ENCODE measurements at places on chromosomes 2 and 18.

- no peak for DNase-seq
These were observed 168.7 kb downstream of the TMEM247 start for GRCh38 chr2:46647766-46648742.

DNA sequence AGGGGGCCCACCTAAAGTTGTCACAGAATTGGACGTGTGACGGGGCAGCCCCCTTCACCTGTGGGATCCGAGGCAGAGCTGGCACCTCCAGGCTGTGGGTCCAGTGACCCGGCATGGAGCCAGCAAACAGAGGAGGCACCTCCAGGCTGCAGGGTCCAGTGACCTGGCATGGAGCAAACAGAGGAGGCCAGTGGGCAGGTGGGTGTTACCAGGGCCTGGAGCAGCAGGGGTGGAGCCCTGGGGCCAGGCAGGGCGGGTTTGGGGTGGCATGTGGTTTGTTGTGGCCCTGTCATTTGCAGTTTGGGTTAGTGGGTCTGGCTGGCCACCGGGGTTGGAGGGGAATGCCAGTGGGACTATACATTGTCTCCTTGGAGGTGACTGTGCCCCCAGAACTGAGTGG lies 68.2 kb downstream of the HPCAL1 start:
- DNase-seq: no peak

DNA sequence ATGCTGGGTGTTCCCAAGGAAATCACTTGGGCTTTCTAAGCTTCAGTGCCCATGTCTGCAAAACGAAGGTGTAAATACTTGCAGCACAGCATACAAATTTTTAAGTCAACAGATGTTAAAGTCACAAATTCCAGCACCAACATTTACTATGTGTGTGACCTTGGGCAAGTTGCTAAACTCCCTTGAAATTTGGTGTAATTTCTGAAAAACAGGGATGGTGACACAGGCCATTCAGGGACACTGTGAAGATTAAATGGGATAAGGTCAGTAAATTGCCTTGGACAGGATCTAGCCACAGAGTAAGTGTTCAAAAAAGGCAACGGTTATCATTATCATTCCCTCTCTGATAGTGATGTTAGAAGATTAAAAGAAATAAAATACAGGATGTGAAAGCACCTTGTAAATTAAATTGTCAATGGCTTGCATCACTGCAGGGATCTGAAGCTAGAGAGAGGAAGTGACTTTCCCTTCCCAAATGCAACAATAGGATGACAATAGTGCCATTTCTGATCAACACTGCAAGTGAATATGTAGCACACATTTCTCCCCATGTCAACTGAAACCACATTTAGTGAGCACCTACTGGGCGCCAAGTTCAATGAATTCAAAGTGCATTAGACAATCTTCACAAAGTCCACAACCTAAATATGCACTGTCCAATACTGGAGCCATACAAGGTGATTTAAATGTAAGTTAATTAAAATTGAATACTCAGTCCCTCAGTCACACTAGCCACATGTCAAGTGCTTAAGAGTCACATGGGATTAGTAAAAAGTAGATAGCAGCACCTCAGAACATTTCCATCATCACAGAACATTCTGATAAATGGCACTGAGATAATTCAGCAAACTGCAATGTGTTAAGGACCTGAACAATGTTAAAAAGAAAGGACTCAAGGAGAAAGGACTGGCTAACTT lies 81.2 kb downstream of the STK39 start:
- DNase-seq: no peak

- no peak for DNase-seq
These were observed 8.8 kb downstream of the NABP1 start for GRCh38 chr2:191686729-191687128.

GRCh38 chr2:63189026-63189425 lies 138.4 kb downstream of the OTX1 start:
- no peak for DNase-seq

DNA sequence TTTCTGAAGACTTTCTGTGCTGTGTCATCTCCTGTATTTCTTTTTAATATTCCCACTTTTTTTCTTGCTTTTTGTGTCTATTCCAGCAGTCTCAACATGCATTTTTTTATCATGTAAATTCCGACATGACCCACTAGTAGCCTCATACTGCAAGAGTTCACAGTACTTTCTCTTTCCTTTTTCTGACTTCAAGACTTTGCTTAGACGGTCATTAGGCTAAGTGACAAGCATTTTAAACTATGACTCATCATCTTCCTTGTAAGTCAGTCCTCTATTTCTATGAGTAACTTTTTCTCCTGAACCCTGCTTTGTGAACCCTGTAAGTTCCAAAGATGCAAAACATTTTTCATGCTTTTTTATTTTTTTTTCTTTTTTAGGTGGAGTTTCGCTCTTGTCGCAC lies 381.2 kb downstream of the TXNL1 start:
- no peak for DNase-seq

- no peak for DNase-seq
These were observed 583.7 kb upstream of the HNMT start for GRCh38 chr2:137380610-137381009.

GRCh38 chr2:143209570-143210445 lies 80.6 kb downstream of the ARHGAP15 start:
- DNase-seq: no peak

DNA sequence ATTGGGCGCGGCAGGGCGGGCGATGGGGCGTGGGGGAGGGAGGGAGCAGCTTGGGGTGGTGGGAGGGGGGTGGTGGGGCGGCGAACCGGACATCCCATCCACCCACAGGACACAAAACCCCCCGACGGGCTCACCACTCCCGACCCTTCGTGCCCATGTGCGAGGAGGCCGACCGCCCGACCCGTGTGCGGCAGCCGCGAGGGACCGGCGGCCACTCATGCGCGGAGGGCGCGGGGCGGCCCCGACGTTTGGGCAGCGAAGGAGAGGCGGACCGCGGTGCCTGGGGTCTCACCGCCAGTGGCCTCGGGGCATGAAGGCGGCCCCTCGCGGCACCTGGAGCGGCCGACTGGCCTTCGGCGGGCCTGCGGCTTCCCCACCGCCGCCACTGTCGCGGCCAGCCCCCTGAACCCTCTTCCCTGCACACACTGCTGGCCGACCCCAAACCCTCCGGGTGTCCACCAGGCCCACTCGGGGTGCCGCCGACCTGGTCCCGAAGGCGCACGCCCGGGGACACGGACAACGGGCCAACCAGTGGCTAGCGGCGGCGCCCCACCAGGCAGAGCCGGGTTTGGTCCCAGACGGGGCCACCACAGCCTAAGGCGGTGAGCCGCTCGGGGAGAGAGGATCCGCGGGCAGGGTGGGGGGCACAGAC lies 94.6 kb upstream of the ANKRD30BL start:
- DNase-seq: no peak

DNA sequence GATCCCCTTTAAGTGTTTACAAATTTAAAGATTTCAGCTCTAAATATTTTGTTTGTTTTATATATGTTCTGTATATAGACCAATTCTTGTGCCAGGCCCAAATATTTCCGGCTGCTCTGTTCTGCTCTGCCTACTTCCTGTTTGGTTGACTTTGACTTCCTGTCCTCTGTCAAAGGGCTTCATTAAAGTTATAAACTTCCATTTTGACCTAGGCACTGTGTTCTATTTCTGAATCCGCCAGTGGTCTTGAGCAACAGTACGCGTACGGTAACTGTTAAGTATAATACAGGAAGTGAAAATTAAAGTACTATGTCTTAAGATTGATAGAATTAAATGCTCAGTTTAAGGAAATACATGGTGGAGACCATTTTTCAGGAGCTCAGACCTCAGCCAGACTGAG lies 13.5 kb upstream of the REL start:
- DNase-seq: no peak

- DNase-seq: no peak
These were observed 128.0 kb upstream of the MAP3K20 start for GRCh38 chr2:172947461-172948153.

DNA sequence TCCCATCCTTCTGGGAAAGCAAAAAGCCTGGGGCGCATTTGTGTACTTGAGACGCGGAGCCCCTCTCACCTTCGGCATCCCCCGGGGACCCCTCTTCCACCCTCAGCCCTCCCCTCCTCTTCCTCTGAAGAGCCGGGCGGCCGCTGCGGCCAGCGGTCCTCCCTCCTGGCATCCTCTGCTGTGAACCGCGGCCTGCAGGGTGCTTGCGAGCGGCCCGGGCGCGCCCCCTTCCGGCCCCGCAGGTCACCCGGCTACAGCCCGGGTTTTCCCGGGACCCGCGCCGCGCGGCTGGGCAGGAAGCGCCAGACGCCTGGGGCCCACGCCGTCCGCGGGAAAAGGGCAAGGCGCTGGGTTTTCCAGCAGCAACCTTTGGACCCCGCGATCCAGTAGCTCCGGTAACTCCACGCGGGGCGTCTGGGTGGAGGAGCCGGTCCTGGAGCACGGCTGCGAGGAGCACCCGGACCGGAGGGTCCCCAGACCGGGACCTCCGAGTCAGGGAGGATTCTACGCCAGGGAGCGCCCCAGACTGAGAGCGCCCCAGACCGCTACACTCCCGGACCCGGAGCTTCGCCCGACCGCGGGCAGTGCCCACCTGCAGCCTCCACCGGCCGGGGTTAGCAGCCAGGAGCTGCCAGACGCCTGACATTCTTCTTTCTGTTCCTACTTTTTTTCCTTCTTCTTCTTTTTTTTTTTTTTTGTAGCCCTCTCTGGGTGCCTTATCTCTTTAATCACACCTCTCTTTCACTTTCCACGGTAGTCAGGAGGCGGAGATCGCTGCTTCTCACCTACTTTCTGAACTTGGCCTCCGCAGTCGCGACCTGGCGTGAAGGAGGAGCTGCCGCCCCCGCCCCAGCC lies at the start of gene IL18R1:
TSS of gene IL18R1 (plus strand) at position 271 of the 855 bp plus-strand sequence. CDS start 6,865 bp downstream, outside the sequence.
- DNase-seq: peak; percentile 68

- DNase-seq: no peak
These were observed 180.2 kb downstream of the LTBP1 start for GRCh38 chr2:33126958-33127357.

DNA sequence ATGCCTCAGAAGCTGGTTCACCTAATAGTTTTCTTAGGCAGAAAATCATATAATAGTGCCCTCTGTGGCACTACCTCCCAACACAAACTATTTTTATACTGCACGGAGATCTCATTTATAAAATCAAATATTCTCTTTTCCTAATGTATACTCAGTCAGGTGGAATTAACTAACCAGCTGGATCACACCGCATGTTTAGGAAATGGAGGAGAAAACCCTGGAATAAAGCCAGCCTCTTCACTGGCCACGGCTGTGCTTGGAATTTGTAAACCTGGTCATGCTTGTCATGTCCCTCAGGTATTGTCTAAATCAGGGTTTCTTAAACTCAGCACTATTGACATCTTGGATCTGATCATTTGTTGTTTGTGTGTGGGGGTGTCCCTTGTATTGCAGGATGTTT lies 85.6 kb downstream of the DOCK10 start:
- DNase-seq: no peak

- no peak for DNase-seq
These were observed 138.1 kb upstream of the REG3G start for GRCh38 chr2:78887446-78887845.
